Omental fat pad (tissue), 4 donors: ENCODE measurements at places on chromosomes 11 and 22. TPM values are rescaled to one million over a fixed set of nuclear protein-coding genes. Genes with fewer than 3 reads are reported as not detected.

OR8D4 gene
- total RNA-seq: not detected

DNA sequence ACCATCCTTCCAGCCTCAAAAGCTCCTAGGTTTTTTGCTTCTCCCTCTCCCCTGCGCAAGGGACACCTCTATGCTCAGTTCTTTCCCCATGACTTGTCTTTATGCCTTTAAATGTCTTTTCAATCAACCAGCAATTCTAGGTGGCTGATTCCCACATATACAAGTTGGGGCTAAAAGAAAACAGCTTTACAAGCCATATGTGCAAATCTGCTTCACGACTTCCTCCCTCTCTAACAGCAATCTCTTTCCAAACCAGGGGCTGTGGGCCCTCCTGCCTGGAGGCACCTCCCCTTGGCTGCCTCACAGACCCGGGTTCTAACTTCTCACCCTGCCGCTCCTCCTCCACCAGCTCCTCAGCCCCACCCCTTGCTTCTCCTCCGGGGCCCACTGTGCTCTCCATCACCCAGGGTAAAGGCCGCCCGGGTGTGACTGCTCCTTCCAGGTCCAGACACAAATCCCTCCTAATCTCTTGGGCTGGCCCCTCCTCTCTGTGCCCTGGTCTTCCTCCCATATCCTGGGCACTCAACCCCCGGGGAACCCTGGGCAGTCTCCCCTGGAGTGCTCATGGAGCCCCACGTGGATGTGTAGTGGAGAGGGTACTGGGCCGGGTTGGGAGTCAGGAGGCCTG, 14.1 kb downstream of the TMPRSS13 start:
- DNase-seq: no peak

DNA sequence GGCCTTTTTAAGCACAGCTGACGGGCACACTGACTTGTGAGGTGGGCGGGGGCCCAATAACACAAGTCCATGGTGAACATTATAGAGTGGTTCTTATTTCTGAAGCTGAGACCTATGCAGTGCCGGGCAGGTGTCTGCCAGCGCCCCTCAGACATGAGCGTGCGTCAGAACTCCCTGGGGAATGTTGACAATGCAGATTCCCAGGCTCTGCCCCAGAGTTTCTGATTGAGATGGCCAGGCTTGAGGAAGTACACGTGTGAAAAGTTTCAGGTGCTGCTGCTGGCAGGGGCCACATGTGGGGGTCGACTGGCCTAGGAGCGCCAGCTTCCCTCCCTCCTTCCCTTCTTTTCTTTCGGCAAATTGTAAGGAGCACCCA, 46.2 kb downstream of the TPCN2 start:
- DNase-seq: no peak

- no peak for DNase-seq
Observed at GRCh38 chr11:30921811-30922210, 335.7 kb upstream of the MPPED2 start.

ARHGAP32 gene
- 18.3 TPM for total RNA-seq

TREH gene
- total RNA-seq: not detected

MS4A13 gene
- not detected for total RNA-seq

GRCh38 chr11:61281581-61282250, 13.4 kb downstream of the VWCE start:
- no peak for DNase-seq

KRTAP5-8 gene
- total RNA-seq: not detected

- DNase-seq: no peak
Observed at GRCh38 chr11:102430158-102430836, 22.3 kb downstream of the TMEM123 start.

SOX10 gene
- total RNA-seq: not detected
